Fibroblast of skin of back (primary cell): ENCODE measurements at places on chromosomes 7 and 10.
A peak's percentile ranks its signal among the peaks of the same experiment; 100 is the strongest.

DNA sequence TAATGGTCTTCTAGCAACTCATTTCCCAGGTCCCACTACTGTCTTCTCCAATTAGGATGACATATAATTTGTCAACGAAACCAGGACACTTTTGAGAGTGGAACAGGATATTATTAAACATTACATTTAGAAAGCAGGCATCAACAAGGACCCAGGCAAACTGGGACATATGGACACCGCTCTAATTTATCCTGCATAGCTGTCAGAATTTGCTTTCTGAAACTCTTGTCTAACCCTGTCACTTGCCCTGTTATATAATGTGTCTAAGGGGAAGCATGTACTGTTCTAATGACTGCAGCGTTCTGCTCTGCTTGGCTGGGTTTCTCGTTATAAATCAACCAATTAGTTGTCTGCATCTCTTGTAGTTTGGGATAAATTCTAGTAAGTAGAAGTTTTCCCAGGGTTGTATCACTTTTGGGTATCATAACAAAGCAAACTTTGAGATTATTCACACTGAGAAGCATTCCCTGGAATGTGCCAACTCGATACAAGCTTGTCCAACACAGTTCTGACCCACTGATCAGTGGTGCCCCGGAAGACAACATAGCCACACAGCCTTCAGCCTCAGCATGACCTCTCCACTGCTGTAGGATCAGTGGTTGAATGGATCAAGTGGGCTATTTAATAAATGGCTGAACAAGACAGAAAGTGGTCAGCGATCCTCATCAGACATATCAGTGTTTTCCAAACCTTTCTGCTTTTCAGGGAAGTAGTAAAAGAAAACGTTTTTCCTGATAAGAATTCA is 228.1 kb downstream of the KIF20B start:
- DNase-seq, result no peak

GRCh38 chr10:132670546-132671227 is 115.3 kb downstream of the NKX6-2 start:
- peak; percentile 6 for DNase-seq

DNA sequence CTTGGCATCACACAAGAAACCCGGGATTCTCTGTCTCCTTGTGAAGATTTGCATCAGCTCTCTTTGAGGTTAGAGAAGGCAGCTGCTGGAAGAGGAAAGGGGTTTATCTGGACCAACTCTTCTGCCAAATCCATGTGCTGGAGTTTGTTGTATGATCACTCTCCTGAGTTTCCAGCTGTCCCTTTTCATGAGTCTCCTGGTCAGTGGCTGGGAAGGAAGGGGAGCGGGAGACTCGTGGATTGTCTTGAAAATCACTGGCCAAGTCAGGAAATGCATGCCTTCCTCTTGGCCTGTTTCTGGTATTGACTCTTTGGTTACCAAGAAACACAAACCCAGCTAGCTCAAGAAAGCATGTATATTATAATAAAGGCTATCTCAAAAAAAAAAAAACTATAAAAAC is 38.8 kb downstream of the TACR2 start:
- no peak for DNase-seq

GRCh38 chr7:6154542-6155404 is 117.7 kb downstream of the CYTH3 start:
- no peak for DNase-seq

- no peak for DNase-seq
Measured at GRCh38 chr10:5184987-5185775, at the start of gene AKR1C8. TSS of gene AKR1C8 (minus strand) at chr10:5185150. CDS start at chr10:5185104, 46 bp downstream.

GRCh38 chr7:158672975-158673374 is 31.6 kb downstream of the NCAPG2 start:
- DNase-seq, result no peak

DNA sequence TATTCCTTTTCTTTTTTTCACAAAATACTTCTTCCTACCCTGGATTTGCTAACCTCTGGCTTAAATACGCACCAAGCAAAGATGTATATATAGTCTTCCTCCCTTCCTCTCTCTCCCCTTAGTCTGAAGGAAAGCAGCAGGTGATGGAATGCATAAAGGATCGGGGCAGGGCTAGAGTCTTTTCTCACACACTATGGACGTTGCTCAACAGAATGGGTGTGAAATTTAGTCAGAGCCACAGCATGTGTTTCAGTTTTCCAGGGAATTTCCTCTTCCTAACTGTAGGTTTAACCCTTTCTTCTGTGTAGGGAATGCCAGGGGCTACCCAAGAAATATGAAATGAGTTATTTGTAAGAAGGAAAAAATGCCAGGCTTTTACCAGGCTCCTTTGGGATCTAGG is 71.4 kb upstream of the NFKB2 start:
- peak; percentile 36 for DNase-seq

DNA sequence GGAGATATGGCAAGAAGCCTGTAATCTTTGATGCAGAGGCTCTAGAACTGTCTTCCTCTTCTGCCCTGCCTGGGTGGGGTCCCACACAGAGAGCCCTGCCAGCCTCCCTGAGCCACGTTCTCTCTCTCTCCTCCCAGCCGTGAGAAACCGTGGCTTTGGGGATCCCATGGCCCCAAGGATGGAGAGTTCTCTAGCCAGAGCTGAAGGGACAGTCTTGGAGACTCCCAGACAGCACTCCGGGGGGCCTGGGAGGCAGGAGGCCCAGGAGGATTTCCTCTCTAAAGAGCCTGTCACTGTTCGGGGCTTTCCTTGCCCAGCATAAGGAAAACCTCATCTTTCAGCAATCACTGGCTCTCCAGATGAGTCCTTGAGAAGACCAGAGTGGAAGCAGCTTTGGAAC is 227.1 kb downstream of the ARHGAP12 start:
- DNase-seq, result no peak

DNA sequence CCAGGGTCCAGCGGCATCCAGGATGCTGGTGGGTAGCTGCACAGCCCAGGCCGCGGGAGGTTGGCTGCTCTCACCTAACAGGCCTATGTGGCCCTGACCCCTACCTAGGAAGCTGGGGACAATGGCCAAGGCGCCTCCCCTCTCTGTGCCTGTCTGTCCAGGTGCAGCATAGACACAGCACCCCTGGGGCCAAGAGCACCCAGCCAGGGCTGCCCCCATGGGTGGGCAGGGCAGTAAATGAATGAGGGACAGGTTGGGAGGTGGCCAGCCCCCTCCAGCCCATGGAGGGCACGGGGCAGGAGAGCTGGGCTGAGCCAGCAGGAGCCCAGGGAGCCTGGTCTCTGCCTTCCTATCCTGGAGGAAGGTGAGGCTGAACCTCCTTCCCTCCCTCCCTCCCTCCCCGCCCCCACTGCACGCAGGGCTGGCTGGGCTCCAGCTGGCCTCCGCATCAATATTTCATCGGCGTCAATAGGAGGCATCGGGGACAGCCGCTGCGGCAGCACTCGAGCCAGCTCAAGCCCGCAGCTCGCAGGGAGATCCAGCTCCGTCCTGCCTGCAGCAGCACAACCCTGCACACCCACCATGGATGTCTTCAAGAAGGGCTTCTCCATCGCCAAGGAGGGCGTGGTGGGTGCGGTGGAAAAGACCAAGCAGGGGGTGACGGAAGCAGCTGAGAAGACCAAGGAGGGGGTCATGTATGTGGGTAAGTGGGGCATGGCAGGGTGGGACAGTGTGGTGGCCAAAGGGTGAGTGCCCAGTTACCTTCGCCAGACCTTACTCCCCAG is at the start of gene SNCG:
TSS of gene SNCG (plus strand) at position 484 of the 785 bp plus-strand sequence. CDS start at position 583, 99 bp downstream.
- DNase-seq, result no peak

DNA sequence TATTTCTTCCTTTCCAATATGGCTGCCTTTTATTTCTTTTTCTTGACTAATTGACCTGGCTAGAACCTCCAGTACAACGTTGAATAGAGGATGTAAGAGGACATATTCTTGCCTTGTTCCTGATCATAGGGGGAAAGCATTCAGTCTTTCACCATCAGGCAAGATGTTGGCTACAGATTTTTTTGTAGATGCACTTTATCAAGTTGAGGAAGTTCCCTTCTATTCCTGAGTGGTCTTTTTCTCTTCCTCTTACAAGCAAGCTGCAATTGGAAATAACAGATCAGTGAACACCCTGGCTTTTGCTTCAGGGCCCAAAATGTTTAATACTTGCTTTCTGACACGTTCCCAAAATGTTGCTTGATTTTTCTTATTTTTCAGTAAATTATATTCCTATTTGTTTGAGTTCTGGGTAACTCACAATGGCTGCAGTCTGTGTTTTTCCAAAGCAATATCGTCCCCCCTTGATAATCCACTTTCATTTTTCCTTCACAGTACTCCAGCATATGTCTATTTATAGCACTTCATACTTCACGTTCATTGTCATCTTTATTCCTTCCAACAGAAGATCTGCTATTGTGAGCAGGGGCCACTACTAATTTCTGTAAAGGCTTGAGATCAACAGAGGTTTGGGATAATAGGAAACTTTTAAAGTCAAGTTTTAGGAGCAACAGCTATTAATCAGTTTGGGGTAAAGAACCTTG is 11.7 kb downstream of the CPEB3 start:
- DNase-seq, result peak; percentile 10

GRCh38 chr10:78042058-78042751 is 8.5 kb downstream of the RPS24 start:
- DNase-seq, result no peak

- no peak for DNase-seq
Measured at GRCh38 chr10:17736223-17736622, 15.8 kb upstream of the TMEM236 start.

DNA sequence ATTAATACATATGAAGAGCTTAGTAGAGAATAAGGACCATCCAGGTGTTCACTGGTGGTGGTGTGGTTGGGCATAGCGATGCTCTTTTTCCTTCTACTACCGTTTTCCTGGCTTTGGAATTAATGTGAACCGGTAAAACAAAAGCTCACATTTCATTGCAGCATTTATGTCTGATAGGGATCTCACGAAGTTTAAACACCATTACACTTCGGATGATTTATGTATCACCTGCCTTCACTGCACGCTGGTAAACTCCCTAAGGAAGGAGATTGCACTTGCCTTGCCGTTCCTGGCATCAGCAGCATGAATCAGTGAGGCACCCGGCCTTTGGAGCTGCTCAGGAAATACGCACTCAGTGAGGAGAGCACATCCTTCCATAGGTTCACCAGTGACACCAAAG is 47.5 kb downstream of the WIPF3 start:
- DNase-seq, result no peak

- DNase-seq, result no peak
Measured at GRCh38 chr10:117259279-117259678, 18.4 kb downstream of the SLC18A2 start.

- no peak for DNase-seq
Measured at GRCh38 chr10:75513292-75513885, 82.0 kb downstream of the LRMDA start.

DNA sequence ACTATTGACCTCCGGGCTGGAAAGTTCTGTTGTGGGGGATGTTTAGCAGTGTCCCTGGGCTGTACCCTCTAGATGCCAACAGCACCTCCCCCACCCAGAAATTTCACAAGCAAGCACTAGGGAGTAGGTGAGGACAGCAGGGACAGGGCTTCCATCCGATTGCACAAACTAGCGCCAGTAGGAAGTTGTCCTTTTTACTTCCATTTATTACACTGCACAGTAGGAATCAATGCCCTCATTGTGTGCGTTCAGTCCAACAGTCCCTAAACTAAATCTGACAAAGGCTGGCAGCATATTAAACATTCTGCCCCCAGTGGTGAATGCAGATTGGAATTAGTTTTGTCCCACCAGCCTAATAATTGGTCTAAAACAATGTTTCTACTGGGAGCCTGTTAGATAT is 6.4 kb upstream of the SOSTDC1 start:
- DNase-seq, result no peak

- DNase-seq, result no peak
Measured at GRCh38 chr7:30213637-30214036, 70.8 kb upstream of the ZNRF2 start.

- no peak for DNase-seq
Measured at GRCh38 chr10:76001019-76001418, 569.6 kb downstream of the LRMDA start.

- DNase-seq, result no peak
Measured at GRCh38 chr10:69506487-69506833, 55.2 kb downstream of the TSPAN15 start.

DNA sequence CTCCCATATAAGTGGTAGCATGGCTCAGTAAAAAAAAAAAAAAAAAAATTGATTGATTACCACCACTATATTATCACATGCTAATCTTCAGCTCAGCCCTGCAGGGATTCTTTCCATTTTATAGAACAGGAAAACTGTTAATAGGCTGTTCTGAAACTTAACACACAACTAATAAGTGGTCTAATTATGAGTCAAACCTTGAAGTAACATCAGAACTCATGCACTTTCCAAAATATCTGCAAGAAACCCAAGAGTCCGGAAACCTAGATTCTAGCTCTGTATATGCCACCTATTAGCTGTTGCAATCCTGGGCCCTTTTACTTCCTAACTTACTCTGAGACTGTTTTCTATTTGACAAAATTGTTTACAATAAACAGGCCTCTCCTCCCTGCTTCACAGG is 23.9 kb downstream of the SEM1 start:
- DNase-seq, result no peak

GRCh38 chr7:122702872-122703510 is at the start of gene RNF148:
TSS of gene RNF148 (minus strand) at chr7:122702922. CDS start at chr7:122702750, 172 bp downstream.
- DNase-seq, result peak; percentile 30

DNA sequence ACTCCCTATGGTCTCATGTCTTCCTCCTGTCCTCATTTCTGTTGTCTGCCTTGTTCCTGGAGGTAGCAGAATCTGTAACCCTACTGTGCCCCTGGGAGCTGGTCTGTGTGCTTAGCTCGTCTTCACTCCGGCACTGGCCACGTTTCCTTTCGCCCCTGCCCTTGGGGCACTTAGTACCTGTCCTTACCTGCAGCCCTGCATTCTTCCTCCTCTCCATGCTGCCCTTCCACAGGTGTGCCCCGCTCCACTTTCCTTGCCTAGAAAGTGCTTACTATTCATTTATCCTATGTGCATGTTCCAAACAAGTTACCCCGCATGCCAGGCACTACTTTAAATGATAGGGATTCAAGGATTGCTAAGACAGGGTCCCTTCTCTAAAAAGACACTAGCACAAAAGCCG is 199.9 kb upstream of the ZMIZ1 start:
- no peak for DNase-seq

GRCh38 chr7:124275411-124275810 is 242.5 kb upstream of the TMEM229A start:
- no peak for DNase-seq

DNA sequence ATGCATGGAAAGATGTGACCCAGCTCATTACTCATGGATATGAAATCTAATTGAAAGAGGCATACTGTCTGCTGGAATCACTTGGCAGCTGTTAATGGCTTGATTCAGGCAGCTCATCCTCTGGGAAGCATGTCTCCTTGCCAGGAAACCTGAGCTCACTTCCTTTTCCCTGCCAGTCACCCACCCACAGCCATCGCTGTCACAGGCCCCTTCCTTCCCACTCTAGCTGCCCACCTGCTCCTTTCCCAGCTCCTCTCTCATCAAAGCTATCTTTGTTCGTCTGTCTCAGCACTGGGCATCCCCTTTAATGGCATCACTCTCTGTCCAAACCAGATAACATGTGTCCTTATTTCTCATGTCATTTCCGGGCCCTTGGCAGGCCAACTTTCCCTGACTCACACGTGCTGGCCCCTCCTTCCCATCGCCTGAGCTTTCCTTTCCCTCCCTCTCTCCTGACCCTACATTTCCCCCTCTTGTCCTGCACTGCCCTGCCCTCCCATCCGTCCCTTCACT is 721.9 kb downstream of the TNS3 start:
- peak; percentile 64 for DNase-seq
